Activated naive CD4-positive, alpha-beta T cell treated with anti-CD3 and anti-CD28 coated beads for 36 hours (primary cell): ENCODE measurements at places on chromosomes 2 and 18. TPM values are rescaled to one million over a fixed set of nuclear protein-coding genes. Genes with fewer than 3 reads are reported as not detected.

Gene TTL
- total RNA-seq = 20.2 TPM

Gene CRYGC
- total RNA-seq = not detected

Gene KLHL30
- total RNA-seq = not detected

Gene ACMSD
- total RNA-seq = not detected

Gene CHRND
- total RNA-seq = not detected

Gene GPR148
- total RNA-seq = not detected

Gene KLHL14
- not detected for total RNA-seq
